ENCODE measurements at places on chromosomes 13 and 19. TPM values are rescaled to one million over a fixed set of nuclear protein-coding genes. Genes with fewer than 3 reads are reported as not detected.

ZFP82 gene
- total RNA-seq = 5.8 TPM

ZNF878 gene
- 0.39 TPM for total RNA-seq

ERCC5 gene
- 85.8 TPM for total RNA-seq

KCNC3 gene
- total RNA-seq = 5.2 TPM

KBTBD7 gene
- total RNA-seq = 4.2 TPM

CGB2 gene
- 1.4 TPM for total RNA-seq

CERS4 gene
- total RNA-seq = 29.5 TPM

CYP4F2 gene
- total RNA-seq = not detected

CYP2A7 gene
- total RNA-seq = not detected

MEIS3 gene
- total RNA-seq = 0.23 TPM

DNA sequence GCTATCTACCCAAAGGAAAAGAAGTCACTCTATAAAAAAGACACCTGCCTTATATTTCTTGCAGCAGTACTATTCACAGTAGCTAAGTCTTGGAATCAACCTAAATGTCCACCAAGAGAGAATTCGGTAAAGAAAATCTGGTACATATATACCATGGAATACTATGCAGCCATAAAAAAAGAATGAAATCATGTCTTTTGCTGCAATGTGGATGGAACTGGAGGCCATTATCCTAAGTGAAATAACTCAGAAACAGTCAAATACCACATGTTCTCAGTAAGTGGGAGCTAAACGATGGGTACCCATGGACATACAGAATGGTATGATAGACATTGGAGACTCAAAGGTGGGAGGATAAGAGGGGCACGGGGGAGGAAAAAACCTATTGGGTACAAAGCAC lies 82.5 kb upstream of the KCTD15 start:
- DNase-seq = no peak

DNA sequence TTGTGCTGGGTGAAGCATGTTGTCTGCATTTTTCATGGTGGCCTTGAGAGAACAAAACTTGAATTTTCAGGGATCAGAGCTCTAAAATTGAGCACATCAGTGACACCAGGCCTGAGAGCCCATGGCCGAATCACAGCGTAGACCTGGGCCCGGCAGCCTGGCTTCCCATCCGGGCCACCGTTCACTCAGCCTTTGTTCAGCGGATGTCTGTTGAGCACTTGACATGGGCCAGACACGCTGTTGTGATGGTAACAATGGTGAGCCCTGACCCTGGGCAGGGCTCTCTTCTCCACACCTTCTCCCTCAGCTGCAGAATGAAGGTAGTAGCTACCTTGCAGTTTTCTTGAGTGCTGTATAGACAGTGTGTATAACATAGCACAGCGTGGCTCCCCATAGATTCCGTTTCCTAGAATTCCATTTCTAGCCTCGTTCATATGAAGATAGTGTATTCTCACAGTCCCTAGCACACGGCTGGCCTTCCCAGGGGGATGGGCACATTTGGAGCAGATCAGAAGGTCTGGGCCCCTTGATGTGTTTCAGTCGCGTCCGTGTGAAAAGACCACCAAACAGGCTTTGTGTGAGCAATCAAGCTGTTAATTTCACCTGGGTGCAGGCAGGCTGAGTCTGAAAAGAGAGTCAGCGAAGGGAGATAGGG lies 75.3 kb downstream of the RAB20 start:
- DNase-seq = no peak

GRCh38 chr19:51277112-51277511 lies 26.2 kb downstream of the SIGLECL1 start:
- no peak for DNase-seq

DNA sequence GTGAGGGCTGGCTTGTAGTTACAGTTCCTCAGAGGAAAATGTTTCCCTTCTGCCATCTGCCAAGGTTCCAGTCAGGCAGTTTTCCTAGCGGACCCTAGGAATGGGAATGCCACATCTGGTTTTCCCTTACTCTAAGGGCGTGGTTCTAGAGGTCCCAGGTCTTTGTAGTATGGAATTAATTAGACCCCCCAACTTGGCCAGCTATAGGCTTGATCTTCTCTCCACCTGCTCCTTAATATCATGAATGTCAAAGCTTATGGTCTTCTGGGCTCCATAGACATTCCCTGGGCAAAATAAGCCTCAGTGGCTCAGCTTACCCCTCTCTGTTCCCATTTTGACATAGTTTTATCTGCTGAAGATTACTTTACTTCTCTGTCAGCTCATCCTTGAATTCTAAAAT lies 70.0 kb downstream of the ZNF568 start:
- DNase-seq = no peak

- no peak for DNase-seq
These were observed 7.8 kb downstream of the SIGLEC12 start for GRCh38 chr19:51493776-51494175.

DNA sequence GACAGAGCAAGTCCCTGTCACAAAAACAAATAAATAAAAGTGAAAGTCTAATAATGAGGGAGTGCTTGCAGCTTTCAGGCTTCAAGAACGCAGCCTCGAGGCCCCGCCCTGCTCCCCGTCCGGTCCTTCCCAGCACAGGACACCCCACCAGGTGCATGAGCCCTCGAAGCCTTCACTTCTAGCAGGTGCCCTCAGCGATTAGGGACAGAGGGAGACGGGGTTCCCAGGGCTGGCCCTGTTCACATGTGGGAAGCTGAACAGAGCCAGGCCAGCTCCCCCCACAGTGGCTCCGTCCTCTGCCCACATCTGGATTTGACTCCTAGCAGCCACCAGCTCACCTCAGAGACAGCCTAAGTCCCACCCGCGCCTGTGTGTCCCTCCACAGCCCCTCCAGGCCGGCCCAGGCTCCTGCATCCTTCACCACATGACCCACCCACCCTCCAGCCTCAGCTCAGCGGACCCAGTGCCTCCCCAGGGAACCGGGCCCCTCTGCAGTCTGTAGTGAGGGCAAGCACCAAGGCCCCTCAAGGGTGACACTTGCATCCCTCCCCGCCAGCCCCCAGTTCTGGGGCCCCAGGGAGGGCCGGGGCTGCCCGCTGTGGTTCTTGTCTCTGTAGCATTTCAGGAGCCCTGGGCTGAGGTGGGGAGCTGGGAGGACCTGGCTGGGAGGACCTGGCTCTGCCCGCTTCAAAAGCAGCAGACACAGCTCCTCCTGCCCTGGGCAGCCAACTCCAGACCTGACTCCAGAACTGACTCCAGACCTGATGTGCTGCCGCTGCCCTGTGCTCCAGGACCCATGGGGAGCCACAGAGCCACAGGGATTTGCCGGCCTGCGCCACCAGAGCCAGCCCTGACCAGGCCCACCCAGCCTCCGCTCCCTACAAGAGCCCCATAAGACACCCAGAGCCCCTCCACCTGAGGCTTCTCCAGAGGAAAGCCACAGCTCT lies 27.2 kb downstream of the GPX4 start:
- peak; percentile 41 for DNase-seq

- DNase-seq = no peak
These were observed 571.6 kb downstream of the UQCRFS1 start for GRCh38 chr19:28641395-28641794.

- DNase-seq = peak; percentile 79
These were observed 1.2 kb upstream of the KLF16 start for GRCh38 chr19:1864480-1865171.

DNA sequence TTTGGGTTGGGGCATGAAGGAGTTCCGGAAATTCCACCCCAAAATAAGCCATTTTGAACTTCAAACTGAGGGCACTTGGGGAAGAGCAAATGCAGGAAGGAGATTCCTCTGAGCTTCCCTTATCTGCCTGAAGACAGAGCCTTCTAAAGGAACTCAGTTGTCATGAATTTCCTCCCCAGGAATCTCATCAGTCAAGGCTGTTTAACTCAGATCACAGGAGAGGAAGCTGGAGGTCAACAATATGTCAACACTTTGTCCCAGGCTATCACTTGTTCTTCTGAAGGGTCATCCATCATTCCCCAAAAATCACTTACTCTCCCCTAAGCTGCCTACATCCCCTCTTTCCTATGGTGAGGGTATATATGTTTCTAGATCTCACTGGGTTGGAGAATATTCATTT lies 26.0 kb upstream of the CHST8 start:
- DNase-seq = no peak

- DNase-seq = no peak
These were observed 33.9 kb downstream of the CAB39L start for GRCh38 chr13:49410006-49410405.

- DNase-seq = no peak
These were observed 120.2 kb downstream of the RXFP2 start for GRCh38 chr13:31859571-31859970.

DNA sequence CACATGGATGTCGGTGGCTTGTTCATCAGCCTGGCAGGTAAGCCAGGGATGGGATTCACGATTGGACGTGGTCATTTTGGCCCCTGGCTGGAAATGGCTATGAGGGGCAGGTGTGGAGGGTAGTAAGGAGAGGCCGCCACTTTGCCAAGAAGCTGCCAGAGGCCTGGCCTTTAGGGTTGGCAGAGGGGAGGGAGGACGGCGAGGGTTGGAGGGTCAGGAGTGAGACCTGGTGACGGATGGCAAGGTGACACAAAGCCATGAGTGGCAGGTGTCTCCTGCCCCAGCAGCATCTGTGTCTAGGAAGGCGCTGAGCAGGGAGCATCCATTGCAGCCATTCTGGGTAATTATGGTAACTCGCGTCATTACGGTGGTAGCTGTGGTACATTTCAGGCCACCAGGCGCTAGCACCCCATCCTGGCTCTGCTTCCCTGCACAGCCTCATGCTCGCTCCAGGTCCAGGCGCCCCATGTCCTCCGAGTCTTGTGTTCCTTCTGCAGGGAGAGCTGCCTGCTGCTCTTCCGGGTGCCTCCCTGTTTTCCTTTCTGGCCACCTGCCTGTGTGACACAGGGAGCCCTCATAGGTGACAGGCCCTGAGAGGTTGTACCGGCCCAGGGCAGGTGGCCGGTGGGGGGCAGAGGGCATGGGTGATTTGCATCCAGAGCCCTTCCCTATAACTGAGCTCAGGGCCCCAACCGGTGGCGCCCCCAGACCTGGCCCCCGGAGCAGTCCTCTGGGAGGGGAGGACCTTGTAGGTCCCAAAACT lies 4.2 kb downstream of the SSBP4 start:
- DNase-seq = no peak

- no peak for DNase-seq
These were observed 17.6 kb downstream of the ELL start for GRCh38 chr19:18503971-18504885.

DNA sequence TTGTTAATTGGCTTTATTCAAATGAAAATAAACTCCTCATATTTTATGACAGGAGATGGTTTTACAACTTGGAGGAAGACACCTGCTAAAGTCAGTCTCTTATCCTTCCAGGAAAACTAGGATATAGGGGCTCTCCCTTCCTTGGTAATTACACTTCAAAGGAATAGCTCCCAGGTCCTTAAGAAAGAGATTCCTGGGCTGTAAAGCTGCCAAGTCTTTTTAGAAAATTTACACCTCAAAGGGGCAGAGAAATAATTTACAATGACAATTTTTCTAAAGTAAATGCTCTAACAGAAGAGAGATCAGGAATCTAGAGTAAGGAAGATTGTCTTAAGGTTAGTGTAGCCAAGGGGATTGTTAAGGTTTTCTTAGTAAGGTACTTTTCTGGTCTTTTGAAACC lies 1359.0 kb downstream of the OLFM4 start:
- DNase-seq = no peak

DNA sequence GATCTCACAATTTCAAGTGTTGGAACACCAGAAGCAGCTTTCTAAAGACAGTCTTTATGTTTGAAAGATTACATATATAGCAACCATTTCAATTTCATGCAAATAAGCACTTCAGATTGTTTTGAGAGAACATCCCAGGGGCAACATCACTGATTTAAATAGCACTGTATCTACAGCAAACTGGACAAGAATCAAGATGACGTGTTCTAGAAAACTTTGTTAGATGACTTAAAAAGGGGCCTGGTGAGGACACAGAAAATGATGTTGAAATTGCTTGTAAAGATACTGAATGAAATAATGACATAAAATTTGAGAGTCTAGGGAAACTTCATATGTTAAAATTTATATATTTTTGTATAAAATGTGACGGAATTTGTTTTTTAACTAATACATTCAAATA lies 277.1 kb downstream of the KLF12 start:
- DNase-seq = no peak

DNA sequence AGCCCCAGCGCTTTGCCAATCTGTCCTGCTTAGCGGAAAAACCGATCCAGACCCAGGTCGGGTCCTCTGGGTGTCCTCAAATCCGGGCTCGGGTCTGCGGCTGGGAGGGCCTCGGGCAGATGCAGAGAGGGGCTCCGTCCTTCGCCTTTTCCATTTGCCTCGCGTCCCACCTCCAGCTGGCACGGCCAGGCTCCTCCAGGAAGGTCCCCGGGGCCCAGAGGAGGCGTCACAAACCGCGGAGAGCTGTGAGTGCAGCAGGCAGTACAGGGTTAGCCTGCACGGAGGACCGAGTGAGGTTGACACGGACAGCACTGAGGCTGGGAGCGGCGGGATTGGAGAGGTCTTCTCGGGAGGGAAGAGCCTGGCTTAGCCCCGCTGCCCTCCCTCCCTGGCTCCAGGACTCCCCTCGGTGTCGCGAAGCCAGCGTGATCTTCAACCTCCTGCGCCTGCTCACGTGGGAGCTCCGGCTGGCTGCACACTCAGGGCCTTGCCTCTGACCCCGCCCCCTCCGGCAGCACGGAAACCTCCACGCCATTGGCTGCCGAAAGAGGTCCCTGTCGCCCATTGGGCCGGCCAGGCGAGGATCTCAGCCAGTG lies 2.8 kb upstream of the IFNL2 start:
- DNase-seq = no peak

DNA sequence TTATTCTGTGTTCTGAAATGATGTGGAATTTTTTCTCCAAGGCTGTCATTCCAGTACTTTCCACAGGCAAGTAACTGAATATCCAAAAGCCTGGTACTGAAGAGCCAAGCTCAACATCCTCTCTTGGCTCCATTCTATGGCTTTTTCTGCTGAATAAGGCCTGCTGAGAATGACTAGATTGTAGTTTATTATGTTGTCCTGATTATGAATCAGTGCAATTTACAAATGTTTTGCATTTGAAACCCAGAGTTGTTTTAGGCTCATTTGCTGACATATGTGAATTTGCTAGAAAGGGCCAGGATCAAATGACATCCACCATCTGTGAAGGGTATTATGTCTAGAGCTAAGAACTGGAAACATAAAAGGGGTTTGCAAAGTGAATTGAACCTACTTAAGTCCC lies 596.6 kb downstream of the KCTD12 start:
- DNase-seq = no peak

DNA sequence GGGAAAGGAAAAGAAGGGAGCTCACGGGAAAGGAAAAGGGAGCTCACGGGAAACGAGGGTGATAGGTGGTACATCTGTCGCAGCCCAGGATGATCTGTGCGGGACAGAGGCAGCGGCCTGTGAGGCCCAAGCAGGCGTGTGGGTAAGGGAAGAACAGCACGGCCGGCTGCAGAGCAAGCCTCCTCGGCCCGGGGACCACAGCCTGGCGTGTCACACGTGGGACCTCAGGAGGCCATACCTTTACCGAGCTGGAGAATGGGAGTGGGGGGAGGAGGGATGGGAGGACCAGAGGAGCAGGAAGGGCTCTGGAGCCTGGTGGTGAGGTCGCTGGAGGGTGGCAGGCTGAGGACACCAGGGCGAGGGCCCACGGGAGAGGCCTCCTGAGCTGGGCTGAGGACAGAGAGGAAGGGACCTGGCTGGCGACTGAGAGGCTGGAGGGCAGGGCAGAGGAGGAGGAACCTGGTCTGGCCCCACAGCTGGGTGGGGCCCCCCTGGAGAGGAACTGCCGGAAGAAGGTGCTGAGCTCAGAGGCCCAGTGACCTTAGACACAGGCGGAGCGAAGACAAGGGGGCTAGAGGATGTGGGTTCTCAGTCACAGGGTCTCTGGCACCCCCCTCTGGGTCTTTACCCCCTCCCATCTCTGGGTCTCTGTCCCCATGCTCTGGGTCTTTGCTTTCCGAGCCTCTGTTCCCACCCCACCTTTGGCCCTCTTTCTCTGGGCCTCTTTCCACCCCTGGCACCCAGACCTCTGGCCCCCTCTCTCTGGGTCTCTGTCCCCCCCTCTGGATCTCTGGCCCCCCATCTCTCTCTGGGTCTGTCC lies 2.9 kb upstream of the FTL start:
- DNase-seq = peak; percentile 63

Measured in activated T-cell treated with anti-CD3 and anti-CD28 coated beads, Interleukin-2, amount 50 U/mL, for 72 hours (primary cell).